ENCODE measurements at places on chromosomes 12 and 14.

DNA sequence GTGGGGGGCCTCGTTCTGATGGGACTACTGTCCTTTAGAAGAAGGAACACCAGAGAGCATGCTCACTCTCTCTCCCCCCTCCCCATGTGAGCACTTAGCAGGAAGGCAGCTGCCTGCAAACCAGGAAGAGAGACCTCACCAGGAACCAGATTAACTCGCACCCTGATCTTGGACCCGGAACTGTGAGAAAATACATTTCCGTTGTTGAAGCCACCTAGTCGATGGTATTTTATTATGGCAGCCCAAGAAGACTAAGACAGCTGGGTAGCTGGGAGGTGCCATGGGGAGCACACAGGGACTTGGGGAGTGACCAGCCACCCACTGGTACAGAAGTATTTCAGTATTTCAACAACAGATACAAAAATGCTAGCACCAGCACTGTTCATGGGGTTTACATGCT lies 59.0 kb downstream of the VCPKMT start:
- no peak for DNase-seq

DNA sequence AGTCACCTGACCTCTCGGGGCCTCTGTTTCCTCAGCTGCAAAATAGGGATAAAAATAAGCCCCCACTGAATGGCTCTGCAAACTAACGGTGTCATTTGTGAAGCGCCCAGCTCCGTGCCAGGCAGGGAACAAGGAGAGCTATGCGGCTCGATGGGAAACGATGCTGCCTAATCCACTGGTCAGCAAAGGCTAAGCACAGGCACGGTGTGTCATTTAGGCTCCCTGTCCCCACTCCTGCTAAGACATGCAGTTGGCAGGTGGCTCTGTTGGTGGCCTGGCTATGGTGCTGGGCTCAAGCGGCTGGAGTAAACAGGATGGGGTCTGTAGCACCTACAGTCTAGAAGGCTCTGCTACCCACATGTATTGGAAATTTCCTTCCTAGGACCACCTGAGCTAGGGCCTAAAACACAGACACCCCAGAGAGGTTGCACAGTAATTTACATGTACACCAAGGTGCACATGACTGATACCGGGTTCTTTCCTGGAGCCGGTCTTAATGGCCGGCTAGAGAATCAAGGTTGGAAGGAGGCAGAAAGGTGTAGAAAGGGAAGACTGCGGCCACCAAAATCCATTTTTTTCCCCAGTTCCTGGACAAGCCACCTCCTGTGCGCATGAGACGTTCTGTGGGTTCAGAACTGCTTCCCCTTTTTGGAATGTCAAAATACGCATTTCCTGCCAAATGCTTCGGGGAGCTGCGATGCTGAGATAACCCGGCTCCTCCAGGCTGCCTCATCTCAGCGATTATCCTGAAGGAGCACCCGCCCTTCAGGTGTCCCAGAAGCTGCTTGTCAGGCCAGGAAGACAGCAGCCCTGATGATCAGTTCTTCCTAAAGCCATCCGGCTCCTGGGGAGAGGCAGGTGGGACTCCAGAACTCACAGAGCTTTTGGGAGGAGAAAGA lies 1.0 kb downstream of the CACNA2D4 start:
- no peak for DNase-seq

DNA sequence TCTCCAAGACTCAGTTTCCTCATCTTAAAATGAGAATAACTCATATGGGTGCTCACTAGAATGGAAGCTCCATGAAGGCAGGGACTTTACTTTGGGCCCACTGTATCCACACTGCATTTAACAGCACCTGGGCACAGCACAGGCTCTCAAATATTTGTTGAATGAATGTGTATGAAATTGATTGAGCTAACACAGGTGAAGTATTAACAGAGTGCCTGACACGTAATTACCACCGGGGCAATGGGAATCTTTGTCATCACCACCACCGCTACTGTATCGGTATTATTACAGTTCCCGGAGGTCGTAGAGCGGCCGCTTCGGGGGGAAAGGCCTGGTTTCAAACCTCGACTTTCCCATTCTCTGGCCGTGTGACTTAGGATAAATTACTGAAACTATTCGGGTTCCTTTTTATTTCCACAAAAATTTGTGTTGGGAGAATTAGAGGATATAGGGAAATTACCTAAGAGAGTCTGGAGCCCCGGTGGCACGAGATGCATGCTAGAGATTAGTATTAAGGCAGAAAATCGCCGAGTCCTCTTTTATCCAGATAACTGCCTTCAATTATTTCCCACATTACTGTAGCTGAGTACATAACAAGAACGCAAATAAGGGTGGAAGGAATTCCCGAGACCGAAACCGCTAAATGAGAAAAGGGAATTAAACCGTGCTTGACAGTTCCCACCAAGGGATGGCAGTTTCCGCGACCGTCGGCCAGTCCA lies 1.0 kb upstream of the RIC8B start:
- DNase-seq: no peak

DNA sequence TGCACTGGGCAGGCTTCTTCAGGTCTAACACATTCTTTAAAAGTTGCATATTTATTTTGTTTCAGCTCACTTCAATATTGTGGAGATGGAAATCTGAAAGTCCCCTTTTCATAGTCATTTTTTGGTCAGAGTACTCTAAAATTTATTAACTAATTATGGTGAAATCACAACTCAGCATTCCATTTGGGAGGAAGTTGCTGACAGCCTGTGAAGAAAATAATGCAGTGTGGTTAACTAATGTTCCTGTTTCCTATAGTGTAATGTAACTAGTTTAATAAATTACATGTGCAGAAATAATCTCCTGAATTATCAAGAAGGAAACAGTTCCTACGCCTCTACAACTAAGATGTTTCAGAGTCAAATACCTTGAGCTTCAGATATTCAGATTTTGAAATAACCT lies 17.1 kb downstream of the LRFN5 start:
- DNase-seq: no peak

- no peak for DNase-seq
These were observed 6.9 kb upstream of the FAIM2 start for GRCh38 chr12:49910331-49911212.

DNA sequence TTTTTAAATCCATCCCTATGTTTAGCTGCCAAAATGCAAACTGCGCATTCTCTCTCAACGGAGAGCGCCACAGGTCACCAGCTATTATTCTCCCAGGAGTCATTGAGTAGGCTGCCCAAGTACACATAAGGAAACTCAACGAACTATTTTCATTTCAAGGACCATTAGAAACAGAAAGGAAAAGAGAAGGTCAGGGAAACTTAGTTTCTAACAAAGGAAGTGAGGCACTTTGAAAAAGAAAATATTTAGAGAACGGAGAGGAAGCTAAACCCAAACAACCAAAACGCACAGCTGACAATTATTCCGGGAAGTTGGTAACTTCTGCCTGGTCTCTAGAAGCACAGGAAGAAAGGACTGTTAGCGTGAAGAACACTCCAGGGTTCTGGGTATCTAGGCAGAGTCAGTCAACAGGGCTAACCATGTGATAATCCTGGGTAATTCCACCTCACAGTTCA lies 23.5 kb downstream of the GPHB5 start:
- DNase-seq: no peak

DNA sequence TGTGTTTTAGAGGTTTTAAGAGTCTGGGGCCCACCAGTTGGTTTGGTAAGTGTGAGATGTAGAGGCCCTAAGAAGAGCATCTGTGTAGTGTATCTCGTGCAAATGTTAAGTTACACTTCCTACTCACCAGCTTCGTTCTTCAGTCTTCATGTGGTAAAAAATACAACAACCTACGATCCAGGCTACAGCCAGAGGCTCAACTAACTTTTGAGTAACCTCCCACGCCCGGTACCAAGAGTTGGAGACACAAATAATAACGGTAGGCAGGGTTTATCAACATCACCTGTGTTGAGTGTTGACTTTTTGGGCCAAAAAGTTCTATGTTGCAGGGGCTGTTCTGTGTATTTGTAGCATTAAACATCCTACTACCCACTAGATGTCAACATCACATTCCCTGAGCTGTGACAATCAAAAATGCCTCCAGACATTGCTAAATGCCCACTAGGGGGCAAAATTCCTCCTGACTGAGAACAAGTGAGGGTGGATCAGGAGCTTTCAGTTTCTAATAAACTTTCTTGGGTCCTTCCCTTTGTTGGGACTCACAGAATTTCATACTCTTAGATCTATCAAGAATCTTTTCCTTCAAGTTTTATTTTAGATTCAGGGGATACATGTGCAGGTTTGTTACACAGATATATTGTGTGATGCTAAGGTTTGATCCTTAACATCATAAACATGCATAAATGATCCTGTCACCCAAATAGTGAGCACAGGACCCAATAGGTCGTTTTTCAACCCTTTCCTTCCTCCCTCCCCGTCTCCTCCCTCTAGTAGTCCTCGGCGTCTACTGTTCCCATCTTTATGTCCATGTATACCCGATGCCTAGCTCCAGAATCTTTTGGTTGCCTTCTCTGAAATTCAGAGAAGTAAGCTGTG lies 94.7 kb downstream of the SLC2A13 start:
- peak; percentile 9 for DNase-seq

GRCh38 chr14:36254020-36254624 lies 66.3 kb downstream of the MBIP start:
- DNase-seq: no peak

DNA sequence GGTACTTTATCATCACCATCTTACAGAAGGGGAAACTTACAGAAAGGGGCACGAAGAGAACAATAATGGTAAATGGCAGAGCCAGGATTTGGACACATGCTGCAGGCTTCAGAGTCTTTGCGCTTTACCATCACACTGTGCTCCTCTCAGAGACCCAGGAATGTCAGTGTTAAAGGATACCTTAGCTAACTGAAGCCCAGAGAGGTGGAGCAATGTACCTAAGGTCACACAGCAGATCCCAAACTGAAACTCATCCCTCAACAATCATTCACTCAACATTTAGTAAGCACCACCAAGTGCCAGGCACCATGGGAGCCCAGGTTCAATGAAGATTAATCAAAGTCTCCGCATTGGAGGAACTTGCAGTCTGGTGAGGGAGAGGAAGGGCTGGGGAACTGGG lies 8.0 kb upstream of the KRT78 start:
- no peak for DNase-seq

DNA sequence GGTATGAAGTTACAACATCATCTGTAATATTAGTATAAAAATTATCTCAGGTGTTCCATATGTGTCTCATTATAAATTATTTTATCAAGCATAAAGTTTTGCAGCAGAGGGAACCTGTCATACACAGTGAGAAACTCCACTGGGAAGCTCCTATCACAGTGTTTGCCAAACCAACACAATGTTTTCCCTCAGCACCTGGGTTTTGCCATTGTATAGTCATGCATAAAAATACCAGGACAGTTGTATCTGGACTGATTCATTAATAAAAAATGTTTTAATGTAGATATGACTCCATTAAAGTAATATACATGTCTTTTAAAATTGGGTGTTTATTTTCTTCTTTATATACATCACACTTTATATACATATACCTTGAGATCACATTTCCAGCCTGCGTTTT lies 56.6 kb downstream of the METTL25 start:
- no peak for DNase-seq
